ENCODE measurements at places on chromosomes 16 and 17.

DNA sequence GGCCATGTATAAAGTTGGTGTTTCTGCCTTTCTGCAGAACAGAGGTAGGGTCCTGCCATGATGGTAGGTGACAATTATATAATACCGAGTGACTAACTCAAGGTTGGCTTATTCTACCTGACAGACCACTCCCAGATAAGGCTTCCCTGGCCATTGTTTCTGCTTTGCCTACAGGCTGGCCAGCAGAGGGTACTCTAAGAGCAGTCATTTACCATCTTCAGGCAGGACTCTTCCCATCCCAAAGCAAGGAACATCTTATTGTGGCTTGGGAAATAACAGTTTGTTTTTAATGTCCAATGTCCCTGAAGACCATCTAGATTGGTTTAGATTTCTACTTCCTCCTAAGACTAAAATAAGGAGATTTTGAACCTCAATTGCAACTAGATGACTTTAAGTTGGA lies 74.1 kb downstream of the SNX11 start:
- DNase-seq: no peak

DNA sequence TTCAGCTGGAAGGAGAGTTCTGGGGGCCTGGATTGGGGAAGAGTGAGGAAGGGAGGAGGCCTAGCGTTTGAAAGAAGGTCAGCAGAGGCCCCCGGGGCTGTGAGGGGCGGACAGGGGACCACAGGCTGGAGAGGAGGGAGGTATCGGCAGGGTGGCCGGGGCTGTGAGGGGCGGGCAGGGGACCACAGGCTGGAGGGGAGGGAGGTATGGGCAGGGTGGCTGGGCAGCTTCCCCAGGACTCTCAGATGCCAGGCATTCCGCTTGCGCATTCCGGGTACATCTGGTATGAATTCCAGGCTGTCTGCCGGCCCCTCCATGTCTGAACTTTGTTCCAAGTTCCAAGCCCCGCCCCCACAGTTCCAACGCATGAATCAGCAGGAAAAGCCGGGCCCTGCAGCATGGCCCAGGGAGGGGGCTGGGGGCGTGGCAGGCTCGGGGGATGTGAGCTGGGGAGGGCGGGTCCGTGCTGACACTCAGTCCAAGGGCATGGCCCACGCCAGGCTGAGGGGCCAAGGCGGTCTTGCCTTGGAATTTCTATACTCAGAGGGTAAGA lies 4.3 kb upstream of the TLCD2 start:
- DNase-seq: peak; percentile 72

DNA sequence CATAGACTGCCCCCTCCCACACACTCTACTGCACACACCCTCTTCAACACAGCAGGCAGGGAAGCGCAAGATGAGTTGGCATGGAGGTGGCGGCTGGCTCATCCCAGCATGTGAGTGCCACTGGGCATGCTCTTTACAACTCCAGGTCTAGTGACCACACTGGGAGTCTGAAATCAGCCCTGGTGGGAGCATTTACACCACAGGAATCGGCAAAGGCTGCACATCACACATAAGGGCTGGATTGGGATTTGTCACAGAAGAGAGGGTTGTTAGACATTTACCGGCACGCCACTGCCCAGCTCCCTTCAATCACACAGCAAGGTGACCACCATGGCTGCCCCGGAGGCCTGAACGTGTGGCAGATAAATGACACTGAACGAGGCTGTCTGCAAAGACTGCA lies 49.4 kb downstream of the ENGASE start:
- no peak for DNase-seq

- no peak for DNase-seq
These were observed 160.4 kb downstream of the KCNJ2 start for GRCh38 chr17:70329721-70330120.

- DNase-seq: no peak
These were observed 60.5 kb upstream of the EFCAB3 start for GRCh38 chr17:62319846-62320245.

DNA sequence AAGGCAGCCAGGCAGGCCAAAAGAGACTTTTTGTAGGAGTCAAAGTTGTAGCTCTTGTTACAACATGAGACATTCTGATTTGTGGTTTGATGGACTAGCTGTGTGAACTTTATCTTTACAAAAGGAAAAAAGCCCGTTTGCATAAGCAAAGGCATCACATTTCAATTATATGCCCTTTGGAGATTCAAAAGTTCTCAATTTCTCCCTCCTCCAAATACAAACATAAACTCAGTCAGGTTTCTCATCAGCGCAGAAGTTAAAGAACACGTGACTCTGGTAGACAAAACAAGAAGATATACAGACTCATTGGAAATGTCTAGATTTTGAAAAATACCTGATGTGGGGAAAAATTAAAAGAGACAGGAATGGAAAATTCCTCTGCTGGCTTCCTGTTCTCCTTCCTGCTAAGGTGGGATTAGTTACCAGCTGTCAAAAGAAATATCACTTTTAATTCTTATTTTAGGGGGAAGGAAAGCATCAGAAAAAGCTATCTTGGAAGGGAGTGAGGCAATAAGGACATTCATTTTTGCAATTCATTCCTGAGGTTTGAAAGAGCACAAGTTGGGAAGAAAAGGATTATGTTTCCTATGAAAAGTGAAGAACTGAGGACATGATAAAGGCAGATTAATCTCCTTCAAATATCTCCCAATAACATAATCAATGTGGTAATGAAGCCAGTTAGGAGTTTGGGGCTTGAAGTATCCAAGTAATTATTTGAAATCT lies 4.6 kb upstream of the KCNJ16 start:
- no peak for DNase-seq

DNA sequence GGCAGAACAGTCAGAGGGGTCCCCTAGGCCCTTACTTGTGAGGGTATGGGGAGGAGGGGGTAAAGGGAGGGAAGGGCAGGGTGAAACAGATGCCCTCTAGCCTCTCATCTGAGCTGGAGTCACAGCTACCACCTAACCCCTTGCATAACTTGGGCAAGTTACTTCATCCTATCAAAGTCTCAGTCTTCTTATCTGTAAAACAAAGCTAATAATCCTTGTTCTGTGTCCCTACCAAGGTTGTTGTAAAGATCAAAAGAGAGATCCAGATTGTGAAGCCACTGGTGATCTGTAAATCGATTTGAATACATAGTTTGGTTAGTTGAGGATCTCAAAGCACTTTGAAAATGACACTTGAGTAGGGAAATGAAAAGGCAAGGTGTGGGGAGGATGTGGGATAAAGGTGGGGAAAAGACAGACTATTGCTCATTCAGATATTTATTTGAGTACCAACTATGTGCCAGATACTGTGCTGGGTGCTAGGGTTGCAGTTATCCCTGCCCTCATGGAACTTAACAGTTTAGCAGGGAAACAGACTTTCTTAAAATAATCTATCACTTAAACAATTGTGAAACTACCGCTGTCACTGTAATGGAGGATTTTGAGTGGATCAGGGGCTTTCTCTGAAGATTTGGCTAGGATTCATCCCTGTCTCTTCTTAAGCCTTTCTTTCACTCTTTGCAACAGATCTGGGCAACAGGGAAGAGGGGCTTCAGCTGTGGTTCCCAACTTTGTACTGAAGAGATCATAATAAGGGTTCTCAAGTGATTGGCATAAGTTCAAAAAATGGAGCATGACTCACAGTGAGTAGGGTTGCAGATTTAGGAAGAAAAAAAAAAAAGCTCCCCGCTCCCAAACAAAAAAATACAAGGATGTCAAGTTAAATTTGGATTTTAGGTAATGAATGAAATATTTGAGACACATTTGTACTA lies 3.0 kb downstream of the HEATR9 start:
- no peak for DNase-seq

GRCh38 chr16:11440657-11441012 lies 95.4 kb downstream of the RMI2 start:
- no peak for DNase-seq

- DNase-seq: no peak
These were observed 658 bp downstream of the TNFRSF12A start for GRCh38 chr16:3020604-3021448.

Measured in amygdala (tissue), 56 donors.